ENCODE measurements at places on chromosomes 11 and 22.

DNA sequence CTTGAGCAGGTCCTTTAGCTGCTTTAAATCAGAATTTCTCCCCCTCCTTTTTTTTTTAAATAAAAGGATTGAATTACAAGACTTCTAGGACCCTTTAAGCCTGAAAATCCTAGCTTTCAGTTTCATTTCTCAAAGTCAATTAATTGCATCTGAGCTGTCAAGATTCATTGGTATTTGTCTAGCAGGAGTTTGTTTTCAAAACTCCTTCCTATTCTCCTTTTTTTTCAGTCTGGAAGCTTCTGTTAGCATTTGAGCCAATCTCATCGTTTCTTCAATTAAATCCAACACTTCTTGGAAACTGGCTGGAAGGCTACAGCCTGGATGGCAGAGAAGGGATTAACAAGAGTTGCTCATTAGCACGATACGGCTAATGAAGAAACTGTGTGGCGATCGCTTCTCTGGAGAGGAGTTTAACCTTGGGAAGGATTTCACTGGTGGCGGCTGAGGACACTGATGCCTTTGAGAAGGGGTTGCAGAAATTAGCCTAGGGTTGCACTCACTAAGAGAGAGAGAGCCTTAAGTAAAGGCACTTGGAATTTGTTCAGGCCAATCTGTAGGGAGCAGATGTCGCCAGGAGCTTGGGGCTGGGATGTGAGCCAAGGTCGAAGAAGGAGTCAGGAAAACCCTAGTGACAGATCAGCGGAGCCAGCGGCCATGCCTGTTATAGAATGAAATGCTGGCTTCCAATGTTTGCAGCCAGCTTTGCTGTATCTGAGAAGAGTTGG is 43.8 kb upstream of the API5 start:
- DNase-seq = no peak

DNA sequence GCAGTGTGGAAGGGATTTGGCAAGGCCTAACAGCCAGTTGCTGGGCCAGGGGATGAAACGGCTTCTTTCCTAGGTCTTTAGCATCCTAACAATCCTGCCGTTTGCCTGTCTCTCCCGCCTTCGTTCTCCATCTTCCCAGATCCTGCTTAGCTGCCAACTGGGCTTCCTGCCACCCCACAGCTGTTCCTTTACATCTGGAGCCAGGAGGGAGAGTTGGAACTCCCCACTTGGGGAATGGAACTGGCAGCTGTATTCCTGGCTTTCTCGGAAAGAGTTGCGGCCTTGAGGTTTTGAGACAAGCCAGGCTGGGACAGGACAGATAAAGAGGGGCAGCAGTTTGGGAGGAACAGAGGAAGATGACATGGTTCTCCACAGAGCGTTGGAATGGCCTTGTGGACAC is 59.6 kb downstream of the ST3GAL4 start:
- DNase-seq = peak; percentile 78

- DNase-seq = no peak
Observed at GRCh38 chr11:96019281-96019680, 95.4 kb upstream of the MTMR2 start.

DNA sequence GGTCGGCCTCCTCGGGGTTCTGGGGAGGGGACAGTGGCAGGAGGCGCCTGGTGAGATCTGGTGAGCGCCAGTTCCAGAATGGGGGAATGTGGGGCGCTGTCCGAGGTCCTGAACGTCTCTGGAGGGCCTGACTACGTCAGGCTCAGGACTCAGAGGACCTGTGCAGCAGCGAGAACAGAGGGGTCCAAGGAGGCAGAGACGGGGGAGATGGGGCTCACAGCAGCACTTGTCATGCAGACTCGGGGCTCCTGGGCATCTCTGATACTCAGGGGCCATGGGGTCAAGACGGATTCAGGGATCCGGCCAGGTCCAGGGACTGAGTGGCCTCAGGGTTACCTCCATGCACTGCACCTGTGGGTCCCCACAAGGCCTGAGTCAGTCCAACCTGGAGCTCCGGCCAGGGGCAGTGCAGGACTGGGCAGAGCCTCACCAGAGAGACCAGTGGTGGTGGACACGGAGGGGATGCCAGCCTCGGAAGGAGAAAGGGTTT is 92.2 kb downstream of the BRD1 start:
- DNase-seq = no peak

DNA sequence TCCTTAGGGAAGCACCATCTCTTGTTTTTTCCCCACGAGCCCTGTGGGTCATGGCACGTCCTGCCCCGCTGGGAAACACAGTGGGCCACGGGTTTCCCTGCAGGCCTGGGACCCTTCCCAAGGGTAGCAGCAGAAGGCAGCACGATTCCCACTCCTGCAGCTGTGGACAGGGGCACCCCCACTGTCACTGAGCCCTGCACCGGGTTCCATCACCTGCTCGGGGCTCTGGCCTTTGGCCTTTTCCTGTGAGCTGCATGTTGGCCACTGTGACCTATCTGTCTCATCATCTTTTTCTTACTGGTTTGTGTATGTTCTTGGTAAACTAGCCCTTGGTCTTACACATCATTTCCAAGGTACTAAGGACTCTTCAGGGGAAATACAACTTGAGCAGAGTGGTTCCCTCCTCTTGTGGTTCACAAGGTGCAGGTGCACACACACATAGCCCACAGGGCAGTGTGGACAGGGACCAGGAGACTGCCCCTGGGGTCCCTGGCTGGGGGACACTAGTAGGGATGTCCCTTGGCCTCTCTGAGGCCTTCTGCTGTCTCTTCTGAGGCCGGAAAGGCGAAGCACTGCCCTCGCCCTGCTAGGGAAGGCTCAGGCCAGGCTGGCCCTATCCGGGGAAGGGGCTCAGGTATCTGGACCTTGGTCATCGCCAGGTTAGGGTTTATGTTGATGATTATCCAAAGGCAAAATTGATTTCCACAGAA is 19.0 kb upstream of the TXNRD2 start:
- no peak for DNase-seq

DNA sequence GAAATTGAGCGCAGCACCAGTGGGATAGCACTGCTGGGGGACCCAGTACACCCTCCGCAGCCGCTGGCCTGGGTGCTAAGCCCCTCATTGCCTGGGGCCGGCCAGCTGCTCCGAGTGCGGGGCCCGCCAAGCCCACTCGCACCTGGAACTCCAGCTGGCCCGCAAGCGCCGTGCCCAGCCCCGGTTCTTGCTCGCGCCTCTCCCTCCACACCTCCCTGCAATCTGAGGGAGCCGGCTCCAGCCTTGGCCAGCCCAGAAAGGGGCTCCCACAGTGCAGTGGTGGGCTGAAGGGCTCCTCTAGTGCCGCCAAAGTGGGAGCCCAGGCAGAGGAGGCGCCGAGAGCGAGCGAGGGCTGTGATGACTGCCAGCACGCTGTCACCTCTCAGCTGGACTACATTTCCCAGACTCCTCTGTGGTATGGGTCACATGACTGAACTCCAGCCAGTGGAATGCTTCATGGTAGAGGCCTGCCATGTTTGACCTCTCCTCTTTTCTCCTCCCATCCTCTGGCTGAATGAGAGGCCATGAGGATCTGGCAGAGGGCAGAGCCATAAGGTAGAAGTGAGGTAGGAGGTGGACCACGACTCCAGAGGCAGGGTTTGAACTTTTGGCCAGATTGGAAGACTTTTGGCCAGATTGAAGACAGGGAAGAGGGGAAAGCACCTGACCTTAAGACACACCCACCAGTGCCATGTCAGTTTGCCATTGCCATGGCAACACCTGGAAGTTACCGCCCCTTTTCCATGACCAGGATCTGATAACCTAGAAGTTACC is 6.2 kb downstream of the MRGPRD start:
- DNase-seq = peak; percentile 6

- no peak for DNase-seq
Observed at GRCh38 chr11:82936261-82936660, 34.7 kb downstream of the DDIAS start.

DNA sequence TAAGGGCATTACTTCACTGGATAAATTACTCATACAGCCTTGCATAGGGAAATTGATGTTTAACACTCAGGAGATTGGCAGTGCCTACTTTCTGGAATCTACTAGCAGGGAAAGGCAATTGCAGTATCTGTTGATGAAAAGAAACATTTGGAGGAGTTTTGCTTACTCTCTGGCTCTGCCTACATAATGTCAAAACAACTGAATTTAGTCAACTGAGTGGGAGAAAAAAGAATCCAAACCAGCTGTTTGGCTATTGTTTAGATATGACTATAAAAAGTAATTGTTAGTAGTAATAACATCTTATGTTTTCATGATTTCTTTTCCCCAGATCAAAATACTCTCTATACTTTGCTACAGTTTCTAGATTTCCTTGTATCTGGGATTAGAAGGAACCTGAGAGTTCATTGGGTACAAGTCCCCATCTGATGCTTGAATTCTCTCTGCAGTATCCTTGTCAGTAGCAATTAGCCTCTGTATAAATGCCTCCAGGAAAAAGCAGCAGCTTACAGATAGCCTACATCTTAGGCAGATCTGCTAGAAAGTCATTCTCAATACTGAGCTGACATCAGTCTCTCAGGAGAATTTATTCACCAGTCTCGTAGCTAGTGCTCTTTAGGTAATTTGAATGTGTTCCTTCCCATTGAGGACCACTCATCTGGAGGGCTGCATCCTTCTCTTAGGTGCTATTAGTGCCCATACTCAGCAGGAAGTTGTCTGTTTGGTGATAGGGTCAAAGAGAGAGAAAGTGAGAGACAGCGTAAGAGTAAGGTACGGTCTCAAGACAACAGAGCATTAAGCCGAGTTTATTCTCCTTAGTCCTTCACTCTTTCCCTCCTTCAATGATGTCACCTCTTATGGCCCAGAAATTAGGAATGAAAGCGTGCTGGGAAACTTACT is 185.9 kb upstream of the CCDC90B start:
- no peak for DNase-seq

DNA sequence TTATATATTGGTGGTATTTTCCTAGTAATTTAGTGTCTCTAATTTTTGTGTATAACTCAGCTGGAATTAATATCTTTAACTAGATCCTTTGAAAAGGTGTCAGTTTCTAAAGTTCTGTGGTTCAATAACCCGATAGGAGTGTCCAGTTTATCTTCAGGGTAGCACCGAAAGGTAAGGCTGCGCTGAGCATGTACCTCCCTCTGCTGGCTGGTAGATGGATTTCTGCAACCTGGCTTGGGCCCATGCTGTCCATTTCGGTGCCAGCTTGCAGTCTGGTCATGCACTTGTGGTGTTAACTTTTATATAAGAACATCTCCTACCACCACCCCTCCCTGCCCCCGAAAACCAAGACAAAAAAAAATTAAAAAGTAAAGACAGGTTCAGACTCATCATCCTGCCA is 24.7 kb downstream of the EXT2 start:
- no peak for DNase-seq

- DNase-seq = peak; percentile 45
Observed at GRCh38 chr11:61121192-61121831, 19.0 kb downstream of the CD5 start.

DNA sequence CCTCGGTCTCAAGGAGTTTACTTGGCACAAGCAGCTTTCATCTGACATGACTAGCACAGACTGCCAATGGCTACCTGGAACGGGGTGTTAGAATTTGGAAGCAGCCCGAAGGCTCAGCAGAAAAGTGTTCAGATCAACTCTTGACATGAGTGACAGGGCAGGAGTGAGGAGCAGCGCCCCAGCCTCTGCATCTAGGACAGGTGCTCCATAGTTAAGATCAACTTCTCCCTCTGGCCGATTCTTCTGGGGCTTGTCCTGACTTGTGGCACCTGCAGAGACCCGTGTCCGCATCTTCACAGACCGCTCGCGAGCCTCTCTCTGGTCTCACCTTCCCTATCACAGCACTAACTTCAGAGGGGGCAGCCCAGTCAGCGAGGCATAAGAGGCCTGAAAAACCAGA is 42.5 kb upstream of the CHKA start:
- DNase-seq = no peak

DNA sequence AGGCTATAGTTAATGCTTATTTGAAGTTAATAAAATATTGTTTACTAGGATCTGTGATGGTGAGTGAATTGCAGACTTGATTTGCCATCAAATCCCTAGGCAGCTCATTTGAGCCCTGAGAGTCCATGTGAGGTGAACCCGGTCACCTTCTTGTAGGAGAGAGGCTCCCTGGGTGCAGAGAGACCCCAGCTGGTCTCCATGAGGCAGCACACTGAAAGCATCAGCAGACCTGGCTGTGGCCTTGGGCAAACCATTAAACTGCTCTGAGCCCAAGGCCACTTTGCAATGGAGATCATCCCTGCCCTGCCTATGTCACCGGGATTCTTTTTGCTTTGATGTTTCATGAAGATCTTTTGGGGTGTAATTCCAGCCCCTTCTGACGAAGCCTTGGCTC is 125.2 kb downstream of the MICAL2 start:
- DNase-seq = no peak

- no peak for DNase-seq
Observed at GRCh38 chr11:65063532-65063931, 5.2 kb upstream of the NAALADL1 start.

GRCh38 chr11:6443269-6444003 is 2.6 kb upstream of the HPX start:
- peak; percentile 61 for DNase-seq

DNA sequence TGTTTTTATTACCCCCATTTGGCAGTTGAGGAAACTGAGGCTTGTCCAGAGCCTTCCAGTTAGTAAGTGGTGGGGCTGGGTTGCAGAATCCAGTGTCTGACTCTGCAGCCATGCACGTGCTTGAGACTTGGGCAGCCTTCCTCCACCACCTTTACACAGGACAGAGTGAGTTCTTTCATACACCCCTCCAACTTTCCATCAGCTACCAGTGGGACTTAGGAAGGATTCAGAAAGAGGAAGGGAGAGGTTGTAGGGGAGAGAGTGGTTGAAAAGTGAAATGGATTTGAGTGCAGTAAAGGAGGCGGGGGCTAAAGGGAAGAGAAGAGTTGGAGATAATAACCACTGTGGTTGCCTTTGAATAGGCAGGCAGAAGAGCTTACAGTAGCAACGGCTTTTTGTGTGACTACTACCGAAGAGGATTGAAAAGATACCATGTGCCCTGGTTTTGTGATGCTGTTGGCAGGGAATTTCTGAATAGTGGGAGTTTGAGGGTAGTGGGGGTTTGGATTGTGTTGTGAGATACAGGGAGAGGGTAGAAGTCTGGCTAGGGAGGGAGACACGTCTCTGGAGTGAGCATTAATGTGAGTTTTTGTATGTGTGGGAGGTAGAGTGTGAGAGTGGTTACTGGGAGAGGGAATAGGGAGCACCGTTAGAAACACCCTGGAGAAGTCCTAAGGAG is 1.7 kb downstream of the UVRAG start:
- no peak for DNase-seq

DNA sequence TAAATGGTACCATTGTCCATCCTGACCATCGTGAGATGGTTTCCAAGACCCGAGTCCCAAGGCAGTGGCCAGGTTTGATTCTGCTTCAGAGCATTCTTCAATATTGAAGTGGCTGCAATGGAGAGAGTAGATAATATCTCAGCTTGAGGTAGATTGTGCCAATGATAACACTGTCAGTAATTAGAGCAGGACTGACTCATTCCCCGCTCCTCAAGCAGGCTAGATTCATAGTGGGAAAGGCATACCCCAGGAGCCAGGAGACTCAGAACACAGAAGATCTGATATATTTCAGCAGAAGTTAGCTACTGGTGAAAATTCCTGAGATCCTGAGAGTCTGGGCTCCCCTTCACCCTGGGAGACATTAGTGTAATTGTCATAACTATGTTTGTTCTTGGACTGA is 55.6 kb upstream of the LARGE1 start:
- no peak for DNase-seq

DNA sequence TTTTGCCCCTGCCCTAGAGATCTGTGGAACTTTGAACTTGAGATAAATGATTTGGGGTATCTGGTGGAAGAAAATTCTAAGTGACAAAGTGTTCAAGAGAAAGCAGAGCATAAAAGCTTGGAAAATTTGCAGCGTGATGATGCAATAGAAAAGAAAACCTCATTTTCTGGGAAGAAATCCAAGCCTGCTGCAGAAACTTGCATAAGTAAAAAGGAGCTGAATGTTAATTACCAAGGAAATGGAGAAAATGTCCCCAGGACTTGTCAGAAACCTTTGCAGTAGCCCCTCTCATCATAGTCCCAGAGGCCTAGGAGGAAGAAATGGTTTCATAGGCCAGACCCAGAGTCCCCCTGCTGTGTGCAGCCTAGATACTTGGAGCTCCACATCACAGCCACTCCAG is 686.9 kb downstream of the FAM181B start:
- DNase-seq = no peak
